Activated CD4-positive, alpha-beta memory T cell treated with anti-CD3 and anti-CD28 coated beads for 36 hours (primary cell): ENCODE measurements at places on chromosomes 2 and 18.

- DNase-seq, result no peak
Measured at GRCh38 chr2:40367652-40368051, 84.2 kb downstream of the SLC8A1 start.

GRCh38 chr2:136798766-136799165 lies 33.4 kb downstream of the THSD7B start:
- no peak for DNase-seq

DNA sequence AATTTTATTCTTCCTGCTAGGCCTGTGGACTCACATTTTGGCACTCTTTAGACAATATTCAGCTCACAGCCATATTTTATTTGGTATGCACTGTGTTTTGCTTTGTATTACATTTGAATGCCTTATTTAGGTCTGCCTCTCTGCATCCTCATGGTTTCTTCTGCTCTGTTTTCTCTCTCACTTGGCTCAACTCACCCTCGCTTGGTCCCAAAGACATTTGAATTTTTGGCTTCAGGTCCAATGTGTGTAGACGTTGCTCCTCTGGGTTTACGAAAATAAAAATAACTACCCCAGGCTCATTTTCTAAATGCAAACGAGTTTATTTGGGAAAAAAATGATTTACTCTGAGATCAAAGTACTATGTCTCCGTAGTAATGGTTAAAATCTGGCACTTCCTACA lies 91.1 kb upstream of the REG3A start:
- no peak for DNase-seq

- DNase-seq, result no peak
Measured at GRCh38 chr2:69046221-69046662, 33.3 kb downstream of the ANTXR1 start.

DNA sequence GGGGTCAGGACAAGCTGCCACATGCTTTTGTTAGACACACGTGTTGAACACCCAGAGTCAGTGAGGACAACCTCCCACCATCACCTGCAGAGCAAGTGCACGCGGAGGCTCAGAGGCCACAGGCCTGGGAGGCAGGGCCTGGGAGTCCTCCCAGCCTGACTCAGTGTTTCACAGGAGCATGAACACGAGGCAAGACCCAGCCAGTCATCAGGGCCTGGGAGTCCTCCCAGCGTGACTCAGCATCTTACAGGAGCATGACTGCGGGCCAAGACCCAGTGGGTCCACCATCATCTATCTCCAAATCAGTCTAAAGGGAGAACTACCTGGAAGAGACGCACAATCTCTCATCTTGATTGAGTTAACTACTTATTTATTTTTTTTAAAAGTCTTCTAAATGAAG lies 112.6 kb upstream of the PXDN start:
- DNase-seq, result no peak

- no peak for DNase-seq
Measured at GRCh38 chr2:240981871-240982800, 16.3 kb upstream of the SNED1 start.

GRCh38 chr18:51603111-51603510 lies 405.6 kb upstream of the MEX3C start:
- DNase-seq, result no peak

GRCh38 chr2:76406134-76406855 lies 695.6 kb upstream of the GCFC2 start:
- no peak for DNase-seq

DNA sequence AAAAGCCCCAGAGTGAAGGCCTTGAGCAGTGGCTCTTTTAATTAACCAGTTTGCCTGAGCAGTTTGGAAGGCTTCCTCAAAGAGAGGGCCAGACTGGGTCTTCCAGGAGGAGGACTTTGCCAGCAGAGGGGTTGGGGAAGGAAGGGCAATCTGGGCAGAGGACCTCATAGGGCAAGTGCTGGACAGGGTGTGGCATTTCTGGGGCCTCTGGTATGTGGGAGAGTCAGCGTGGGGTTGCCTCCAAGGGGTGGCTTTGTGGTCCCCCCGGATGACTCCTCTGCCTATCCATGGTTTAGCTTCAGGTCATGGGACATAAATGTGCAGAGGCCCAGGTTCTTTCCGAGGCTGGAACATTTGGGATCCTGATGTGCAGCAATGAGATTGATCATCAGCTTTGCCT lies 12.6 kb downstream of the GLI2 start:
- DNase-seq, result no peak

DNA sequence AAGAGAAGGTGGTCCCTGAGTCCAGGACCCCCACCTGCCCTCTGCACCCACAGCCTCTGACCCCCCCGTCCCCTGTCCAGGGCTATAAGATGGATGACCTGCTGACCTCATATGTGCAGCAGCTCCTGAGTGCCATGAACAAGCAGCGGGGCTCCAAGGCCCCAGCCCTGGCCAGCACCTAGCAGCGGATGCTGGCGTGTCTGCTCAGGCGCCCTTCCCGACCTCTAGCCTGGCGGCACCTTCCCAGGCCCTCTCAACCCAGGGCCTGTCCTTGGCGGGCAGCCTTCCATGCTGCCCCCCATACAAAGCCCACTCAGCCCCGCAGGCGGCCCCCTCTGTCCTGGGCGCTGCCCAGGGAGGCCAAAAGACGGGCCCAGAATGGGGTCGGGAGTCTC lies 8.7 kb upstream of the GPR17 start:
- DNase-seq, result no peak

GRCh38 chr18:8298186-8298585 lies 311.1 kb upstream of the RAB12 start:
- DNase-seq, result no peak

GRCh38 chr2:156189143-156189542 lies 143.4 kb downstream of the NR4A2 start:
- DNase-seq, result no peak

GRCh38 chr2:11687736-11688135 lies 17.7 kb upstream of the NTSR2 start:
- DNase-seq, result no peak

GRCh38 chr2:97732436-97733340 lies 19.3 kb downstream of the ZAP70 start:
- DNase-seq, result no peak

DNA sequence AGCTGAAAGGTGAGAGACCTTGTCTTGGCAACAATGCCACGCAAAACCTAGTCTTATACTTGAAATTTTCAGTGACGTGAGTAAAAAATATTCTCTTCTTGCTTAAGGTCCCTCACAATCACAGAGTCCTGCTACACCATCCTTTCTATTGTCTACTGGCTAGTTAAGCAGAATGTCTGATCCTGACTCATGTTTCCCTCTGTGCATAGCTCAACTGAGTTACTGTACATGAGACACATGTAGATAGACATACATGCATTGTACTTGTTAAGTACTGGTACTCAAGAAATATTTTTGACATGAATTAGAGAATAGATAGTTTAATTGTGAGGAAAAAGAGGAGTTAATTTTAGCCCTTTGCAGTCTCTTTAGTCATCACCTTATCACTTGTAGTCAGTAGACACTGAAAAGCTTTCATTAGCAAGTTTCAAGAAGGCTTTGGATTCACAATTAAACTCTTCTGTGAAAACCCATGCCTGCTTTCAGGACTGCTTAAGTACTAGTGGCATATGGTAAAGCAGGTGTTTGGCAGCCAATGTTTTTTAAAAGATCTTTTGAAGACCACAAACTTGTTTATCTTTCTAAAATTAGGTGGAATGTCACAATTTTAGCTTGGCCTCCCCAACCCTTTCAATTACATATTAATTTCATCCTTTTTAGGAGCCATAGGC lies 158.7 kb upstream of the CCDC150 start:
- DNase-seq, result no peak

DNA sequence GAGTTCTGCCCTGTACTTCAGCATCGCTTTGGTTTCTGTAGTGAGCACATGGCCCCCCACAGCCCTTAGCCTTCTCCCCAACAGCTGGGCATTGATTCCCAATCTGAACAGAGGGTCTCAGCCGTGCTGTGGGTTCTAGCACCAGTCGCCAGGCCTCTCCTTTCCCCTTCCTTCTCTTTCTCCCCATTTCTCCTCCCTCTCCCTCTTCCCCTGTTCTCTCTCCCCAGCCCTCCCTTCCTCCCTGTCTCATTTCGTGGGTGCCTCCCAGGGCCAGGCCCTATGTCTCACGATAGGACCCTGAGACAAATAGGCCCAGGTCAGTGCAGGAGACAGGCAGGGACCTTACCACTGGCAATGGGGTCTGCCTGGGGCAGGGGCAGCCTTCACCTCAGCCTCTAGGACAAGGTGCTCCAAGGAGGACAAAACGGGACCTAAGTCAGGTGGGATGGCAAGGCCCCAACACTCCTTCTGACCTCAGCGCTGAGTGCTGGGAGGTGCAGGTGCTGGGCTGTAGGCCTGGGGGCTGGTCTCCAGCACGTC lies 143.4 kb upstream of the GPC1 start:
- no peak for DNase-seq

DNA sequence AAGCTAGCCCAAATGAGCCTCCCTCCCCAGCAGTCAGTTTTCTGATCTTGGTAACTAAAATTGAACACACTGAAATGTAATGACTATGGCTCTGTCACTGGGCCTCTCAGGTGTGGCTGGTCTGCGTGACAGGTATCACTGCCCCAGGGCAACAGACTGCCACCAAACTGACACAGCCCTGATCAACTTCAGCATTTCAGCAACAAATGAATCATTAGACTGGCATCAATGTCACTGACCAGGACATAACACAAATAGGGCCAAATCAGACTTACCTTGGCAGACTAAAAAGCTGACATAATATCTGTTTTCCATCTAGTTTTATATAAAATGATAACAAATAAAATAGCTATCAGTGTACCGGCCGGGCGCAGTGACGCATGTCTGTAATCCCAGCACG lies 290.8 kb upstream of the CHAC2 start:
- no peak for DNase-seq

DNA sequence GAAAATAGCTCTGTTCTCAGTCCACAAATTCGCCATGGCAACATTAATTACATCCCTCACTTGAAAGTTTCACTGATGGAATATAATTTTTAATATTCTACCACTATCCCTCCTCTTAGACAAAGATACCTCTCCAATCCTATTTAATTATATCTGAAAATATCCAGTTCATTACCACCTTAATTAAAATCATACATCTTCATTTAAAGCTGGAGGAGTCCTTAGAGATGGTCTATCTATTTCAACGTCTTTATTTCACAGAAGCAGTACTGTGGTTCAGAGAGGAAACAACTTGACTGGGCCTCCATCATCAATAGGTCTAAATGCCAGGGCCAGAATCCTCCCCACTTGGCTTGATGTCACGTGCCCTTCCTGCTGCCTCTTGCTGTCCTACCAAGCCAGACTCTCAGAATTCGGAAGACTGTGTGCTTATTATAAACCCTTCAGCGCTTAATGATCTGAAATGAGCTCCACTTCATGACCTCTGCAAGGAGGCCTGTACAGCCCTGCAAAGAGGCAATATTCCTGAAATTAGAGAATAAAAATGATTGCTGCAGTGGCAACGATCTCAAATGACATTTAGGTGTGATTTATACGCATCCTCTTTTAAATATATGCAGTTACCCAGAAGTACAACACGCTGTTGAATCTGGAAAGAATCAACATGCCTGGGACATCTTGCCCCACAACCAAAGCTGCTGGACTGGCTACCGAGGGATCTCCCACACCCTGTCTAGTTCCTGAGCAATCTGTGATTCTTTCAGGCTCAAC lies 146.3 kb downstream of the TMEM163 start:
- no peak for DNase-seq

DNA sequence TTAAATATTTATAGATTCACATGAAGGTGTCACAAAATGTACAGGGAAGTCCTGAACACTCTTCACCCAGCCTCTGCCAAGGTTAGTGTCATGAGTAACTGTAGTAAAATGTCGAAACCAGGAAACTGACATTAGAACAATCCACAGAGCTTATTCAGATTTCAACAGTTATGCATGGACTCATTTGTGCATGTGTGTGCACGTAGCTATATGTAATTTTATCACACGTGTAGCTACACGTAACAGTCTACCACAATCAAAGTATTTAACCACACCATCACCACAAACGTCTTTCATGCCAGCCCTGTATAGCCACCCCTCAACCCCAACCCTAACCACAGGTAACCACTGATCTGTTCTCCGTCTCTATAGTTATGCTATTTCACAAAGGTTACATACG lies 211.7 kb upstream of the REV1 start:
- DNase-seq, result no peak

- no peak for DNase-seq
Measured at GRCh38 chr2:124201713-124202112, 176.6 kb downstream of the CNTNAP5 start.
